ENCODE measurements at places on chromosomes 12 and 14.

- no peak for DNase-seq
Measured at GRCh38 chr12:50980545-50980944, 28.2 kb downstream of the HIGD1C start.

GRCh38 chr12:65194949-65195348 lies 25.6 kb downstream of the LEMD3 start:
- DNase-seq: no peak

DNA sequence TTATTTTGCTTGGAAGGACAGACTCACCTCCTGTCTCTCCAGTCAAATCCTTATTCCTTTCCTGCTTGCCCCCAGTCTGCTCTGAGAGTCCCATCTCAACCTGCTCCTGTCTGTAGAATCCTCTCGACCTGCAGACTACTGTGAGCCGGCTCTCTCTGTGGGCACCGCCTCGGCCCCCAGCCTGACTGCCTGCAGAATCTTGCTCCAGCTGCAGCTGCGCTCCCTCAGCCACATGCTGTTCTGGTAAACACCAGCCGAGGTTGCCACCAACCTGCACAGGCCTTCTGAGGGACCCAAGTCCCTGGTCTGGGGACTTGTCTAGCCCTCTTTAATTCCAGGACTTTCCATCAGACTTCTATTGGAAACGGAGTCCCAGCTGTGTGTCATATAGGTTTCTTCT lies 44.8 kb upstream of the PRMT8 start:
- DNase-seq: no peak

- DNase-seq: no peak
Measured at GRCh38 chr14:58639842-58640484, 2.2 kb downstream of the DACT1 start.

DNA sequence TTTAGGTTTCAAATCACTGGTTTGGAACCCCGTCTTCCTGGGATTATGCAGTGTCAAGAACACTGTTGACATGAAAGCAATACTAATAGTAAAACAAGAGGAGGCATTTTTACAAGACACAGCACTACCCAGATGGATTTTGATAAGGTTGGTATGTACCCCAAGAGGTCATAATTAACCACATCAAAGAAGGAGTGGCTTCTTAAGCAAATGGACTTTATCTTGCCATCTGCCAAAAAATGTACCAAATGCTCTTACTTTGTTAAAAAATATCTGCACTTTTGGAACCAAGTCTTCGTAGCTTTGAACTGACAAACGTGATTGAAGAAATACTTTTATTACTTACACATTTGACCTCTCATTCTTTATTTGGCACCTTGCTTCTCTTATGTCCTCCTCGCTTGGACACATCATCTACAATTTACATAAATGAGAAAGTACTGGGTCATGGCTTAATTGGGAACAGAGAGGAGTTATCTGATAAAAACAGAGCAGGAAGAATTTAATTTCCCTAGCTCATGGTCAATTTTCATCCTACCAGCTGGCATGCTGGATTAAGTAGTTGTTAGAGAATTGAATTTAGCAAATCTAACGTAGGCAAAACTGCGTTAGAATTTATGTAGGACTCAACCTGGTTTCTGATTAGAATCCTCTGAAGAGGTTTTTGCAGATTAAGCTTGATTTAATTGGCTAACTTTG lies 54.5 kb upstream of the PRICKLE1 start:
- no peak for DNase-seq

DNA sequence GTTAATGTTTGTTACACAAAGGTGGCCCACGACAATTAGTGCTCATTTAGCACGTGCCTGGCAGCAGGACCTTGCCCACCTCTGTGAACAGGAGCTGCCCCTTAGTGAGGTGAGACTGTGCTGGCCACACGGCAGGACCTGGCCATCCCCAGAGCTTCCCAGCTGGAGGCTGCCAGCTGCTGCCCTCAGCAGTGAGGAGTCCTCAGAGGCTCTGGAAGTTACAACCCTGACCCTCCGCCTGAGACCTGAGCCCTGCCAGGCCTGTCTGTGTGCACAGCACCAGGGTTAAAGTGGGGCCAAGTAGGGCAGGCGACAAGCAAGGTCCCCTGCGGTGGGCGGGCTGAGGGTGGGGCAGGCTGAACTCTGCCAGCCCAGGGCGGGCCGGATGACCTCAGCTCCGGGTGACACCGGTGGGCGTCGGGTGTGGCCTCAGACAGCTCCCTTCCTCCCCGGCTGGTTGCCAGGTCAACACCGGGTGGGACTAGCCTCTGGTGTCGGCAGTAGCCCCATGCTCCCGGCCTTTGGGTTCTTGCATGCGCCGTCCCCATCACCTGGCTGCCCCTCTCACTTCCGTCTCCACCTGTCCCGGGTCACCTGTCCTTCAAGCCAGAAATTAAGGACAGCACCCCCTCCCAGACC lies 9.2 kb upstream of the LBHD2 start:
- no peak for DNase-seq

DNA sequence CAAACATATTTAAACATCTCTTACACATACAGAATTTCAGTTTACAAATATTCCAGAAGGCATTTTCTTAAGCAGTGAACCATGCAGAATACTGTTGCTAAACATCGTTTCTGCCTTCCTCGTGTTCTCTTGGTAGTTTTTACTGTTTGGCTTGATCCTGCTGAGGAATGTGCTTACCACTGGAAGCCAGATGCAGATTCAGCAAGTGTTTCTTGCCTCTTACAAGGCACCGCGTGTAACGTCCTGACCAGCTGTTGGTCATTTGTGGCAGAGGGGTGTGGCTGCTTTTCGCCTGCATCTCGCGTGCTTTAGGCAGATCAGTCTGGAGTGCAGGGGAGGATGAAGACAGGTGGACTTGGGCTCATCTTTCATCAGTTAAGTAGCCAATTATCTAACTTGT lies 12.4 kb downstream of the EIF2B1 start:
- DNase-seq: no peak

- no peak for DNase-seq
Measured at GRCh38 chr14:73467800-73468199, 9.5 kb upstream of the NUMB start.

- no peak for DNase-seq
Measured at GRCh38 chr12:1984759-1985158, 19.5 kb downstream of the DCP1B start.

GRCh38 chr12:120940799-120941198 lies 36.6 kb upstream of the SPPL3 start:
- DNase-seq: no peak

- DNase-seq: no peak
Measured at GRCh38 chr12:80264386-80264785, 165.0 kb downstream of the OTOGL start.

DNA sequence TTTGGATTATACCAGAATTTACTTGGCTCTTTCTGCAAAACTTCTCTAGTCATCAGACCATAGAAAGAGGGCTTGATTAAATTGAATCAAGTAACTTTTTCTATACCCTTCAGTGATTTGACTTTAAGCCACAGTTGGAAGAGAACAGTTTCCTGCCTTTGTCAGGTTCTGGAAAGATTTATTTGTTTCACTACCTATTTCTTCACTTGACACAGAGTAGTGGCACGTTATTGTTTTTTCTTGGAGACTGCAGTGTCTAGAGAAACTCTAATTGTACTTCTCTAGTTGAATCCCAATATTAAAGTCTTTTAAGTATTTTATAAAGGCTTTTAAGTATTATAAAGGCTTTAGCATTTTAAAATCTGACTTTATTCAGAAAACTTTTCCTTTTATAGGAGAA lies 138.1 kb downstream of the TMEM117 start:
- DNase-seq: no peak

- no peak for DNase-seq
Measured at GRCh38 chr14:94100847-94101246, 9.7 kb upstream of the IFI27 start.

GRCh38 chr12:131350943-131351318 lies 360.0 kb upstream of the SFSWAP start:
- DNase-seq: no peak

GRCh38 chr14:22981090-22981875 lies 1.1 kb downstream of the AJUBA start:
- no peak for DNase-seq

DNA sequence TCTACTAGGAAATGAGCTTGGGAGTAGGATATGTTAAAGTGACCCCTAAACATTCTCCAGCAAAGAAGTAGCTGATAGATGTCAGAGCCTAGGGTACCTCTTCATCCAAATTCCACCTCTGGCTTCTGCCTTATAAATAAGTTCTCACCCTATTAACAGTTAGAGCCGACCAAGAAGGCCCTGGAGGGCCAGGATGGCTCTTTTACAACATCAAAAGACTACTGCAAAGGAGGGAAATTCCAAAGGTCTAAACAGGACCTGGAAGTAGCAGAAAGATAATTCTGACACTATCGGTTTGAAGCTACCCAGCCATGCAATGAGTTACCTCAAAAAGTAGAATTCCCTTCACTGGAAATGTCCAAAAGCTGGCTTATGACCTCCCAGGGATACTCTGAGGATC lies 90.0 kb downstream of the PPM1H start:
- DNase-seq: no peak

GRCh38 chr12:45089411-45090075 lies 38.6 kb upstream of the DBX2 start:
- DNase-seq: no peak

GRCh38 chr14:22558221-22558913 lies 30.7 kb downstream of the DAD1 start:
- no peak for DNase-seq

GRCh38 chr14:51401272-51401671 lies 161.2 kb downstream of the TMX1 start:
- DNase-seq: no peak

GRCh38 chr12:79775355-79776027 lies 84.7 kb upstream of the PAWR start:
- DNase-seq: no peak

DNA sequence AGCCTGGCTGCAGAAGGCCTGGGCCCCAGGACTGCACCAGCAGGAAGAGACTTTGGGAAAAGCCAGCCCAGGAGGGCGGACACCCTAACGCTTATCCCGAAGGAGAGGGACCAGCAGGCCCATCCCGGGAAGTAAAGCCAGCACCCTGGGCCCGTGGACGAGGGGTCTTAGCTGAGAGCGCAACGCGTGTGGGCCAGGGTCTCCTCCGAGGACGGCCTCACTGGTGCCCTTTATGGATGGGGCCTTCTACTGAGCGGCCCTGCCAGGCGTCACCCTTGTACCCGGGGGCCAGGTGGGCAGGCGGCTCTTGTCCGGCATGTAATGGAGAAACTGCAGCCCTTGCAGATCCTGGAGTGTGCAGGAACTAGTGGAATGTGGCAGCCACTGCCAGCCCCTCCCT lies 14.1 kb downstream of the TEDC1 start:
- DNase-seq: no peak

- no peak for DNase-seq
Measured at GRCh38 chr12:21769307-21769706, 5.2 kb downstream of the KCNJ8 start.

- no peak for DNase-seq
Measured at GRCh38 chr14:26867171-26867757, 269.4 kb upstream of the NOVA1 start.

- DNase-seq: no peak
Measured at GRCh38 chr12:101925361-101925760, 48.0 kb downstream of the DRAM1 start.

GRCh38 chr14:102262929-102263462 lies 42.0 kb downstream of the MOK start:
- DNase-seq: no peak

GRCh38 chr14:105497671-105498429 lies 6.8 kb downstream of the TEDC1 start:
- no peak for DNase-seq

DNA sequence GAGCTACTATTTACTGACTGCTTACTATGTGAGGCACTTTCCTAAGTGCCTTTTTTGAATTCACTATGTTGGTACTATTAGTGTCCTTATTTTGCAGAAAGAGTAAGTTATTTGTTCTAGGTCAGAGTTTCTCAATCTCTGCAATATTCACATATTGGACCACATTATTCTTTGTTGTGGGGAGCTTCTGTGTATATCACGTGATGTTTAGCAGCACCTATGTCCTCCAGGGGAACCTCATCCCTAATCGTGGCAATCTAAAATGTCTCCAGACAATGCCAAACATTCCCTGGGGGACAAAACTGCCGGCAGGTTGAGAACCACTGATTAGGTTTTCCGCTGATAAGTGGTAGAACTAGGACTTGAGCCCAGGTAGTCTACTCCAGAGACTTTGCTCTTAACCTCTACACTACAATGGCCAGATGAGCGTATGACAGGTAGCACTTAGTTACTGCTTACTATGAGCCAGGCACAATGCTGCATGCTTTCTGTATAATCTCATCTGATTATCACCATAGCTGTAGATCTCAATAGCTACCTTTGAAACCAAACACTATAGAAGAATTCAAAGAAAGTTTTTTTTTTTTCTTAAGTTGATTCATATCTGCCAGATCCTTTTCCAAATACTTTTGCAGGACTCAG lies 38.9 kb downstream of the NELL2 start:
- DNase-seq: no peak

- DNase-seq: no peak
Measured at GRCh38 chr14:106508216-106508615, 981.8 kb downstream of the TMEM121 start.

DNA sequence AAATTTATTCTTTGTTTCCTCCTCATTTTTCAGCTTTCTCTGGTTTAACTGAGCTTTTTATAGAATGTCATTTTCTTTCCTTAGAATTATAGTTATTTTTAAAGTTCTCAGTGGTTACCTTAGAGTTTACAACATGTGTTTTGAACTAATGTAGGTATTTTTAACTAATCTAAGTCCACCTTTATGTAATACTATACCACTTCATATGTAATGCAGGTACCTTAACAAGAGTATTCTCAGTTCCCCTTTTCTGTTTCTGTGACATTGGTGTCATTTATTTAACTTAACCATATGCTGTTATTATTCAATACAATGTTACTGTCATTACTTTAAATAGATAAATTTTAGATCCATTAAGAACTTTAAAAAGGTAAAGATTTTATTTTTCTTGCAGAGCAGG lies 30.3 kb upstream of the KCNC2 start:
- no peak for DNase-seq

GRCh38 chr12:114614040-114614439 lies 69.9 kb downstream of the TBX3 start:
- DNase-seq: no peak

GRCh38 chr14:24067133-24068082 lies 4.0 kb upstream of the CPNE6 start:
- no peak for DNase-seq

- no peak for DNase-seq
Measured at GRCh38 chr12:71665090-71665463, 976 bp downstream of the THAP2 start.

GRCh38 chr12:98736352-98737321 lies 91.5 kb downstream of the APAF1 start:
- no peak for DNase-seq

DNA sequence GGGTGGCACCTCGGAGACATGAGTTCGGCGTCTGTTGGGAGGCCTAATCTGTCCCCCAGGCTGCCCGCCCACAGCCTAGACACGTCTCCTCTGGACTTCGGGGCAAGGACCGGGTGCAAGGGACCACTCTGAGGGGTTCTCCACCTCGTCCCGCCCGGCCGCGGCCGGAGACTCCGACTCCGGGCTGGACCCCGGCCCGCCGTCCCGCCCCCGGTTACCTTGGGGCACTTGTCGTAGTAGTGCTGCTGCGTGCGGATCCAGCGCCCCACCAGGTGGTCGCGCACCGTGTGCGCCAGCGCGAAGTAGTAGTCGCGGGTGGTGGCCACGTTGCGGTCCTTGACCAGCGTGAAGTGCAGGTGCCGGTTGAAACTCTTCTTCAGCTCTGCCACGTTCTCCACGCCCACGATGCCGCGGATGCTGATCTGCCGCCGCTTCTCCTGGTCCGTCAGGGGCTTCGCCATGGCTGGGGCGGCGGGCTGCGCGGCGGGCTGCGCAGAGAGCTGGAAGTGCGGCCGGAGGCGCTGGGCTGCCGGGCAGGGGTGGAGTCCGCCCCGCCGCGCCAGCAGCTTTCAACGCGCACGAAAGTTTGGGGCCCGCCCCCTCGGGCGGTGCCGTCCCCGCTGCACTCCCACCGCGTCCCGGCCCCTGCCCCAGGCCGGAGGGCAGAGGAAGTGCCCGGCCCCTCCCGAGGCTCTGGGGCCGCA lies at the start of gene PYGL:
Gene PYGL, minus strand, starts transcription at position 541 of the 704 bp plus-strand sequence. Its CDS starts 80 bp downstream, at position 461.
- DNase-seq: no peak

Measured in activated T-helper 1 cell treated with anti-CD3 and anti-CD28 coated beads, Interleukin-2, amount 50 U/mL, for 16 hours (primary cell).